GM23248 (cell line): ENCODE measurements at places on chromosomes 11 and 22. TPM values are rescaled to one million over a fixed set of nuclear protein-coding genes. Genes with fewer than 3 reads are reported as not detected.

RIMBP3B gene
- polyA plus RNA-seq, result 0.06 TPM in 1 of 2 replicates, not detected in the other

- no peak for DNase-seq
Measured at GRCh38 chr11:80241766-80242165, 800.9 kb upstream of the TENM4 start.

DNA sequence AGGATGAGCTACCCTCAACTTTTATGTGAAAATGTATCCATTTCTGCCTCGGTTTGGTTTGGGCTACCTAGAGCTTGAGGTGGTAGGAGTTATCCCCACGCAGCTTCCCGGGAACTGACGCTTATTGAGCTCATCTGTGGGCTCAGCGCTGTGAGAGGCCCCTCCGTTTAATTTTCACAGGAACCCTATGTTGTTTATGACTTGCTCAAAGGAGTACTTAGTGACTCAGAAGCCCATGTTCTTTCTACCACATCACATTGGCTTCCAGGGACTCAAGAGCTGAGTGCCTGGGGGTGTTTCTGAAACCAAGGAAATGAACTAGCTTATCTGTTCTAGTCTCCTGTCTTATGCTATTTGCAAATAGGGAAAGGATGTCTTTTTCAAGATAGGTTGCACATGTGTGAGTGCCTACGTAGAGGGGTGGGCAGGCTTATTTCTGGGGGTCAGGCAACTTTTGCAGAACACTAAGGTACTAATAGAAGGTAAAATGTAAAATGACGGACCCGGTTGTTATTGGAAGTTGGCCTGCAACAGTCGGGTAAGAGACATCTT, 40.5 kb downstream of the MICAL2 start:
- peak; percentile 65 for DNase-seq

LMO1 gene
- not detected in 2 replicates for polyA plus RNA-seq

DNA sequence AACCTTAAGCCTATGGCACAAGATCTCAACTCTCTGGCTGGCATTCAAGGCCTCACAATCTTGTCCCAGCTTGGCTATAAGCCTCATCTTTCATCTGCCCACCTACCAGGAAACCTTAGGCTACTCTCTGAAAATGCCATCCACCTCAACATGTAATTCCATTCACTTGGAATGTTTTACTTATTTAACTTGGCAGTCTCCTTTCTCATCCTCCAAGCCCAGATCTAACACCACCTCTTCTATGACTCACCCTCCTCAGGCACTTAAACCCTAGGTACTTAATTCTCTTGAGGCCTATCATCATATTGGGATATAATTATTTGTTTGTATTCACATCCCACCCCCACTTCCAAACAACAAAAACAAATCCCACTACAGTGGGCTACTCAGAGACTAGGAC, 15.0 kb downstream of the POGLUT3 start:
- peak; percentile 36 for DNase-seq
